ENCODE measurements at places on chromosomes 3 and 15.

DNA sequence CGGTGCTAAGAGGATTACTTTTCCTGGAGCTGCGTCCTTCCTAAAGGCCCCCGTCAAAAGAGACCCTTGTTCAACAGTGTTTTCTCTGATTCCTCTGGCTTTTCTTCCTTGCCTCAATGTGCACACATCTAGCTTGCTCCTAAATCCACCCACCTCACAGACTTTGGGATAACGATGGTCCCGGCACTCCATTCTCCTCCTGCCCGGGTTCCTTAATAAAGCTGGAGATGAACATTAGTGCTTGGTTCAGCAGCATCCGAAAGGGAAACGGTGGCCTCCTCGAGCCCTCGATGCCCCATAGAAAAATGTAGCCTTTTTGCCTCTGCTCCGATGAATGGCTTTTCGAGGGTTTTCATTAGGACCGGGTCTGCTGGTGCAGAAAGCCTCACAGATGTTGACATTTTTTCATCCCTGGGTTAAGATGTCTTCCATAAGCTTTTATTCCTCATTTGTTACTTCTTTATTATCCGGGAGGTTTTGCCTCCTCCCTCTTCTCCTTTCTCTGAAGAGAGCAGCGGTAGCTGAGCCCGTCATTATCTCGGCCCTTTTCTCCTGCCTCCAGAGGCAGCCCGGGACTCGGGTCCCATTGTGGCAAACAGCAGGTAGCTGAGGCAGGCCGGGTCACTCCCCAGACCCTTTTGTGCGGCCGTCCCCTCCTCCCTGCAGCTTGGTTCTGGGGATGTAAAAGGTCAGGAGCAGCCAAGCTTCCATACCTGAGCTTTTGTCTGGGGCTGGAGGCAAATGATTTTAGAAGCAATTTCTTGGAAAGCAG, 64.6 kb downstream of the CPN2 start:
- no peak for DNase-seq

DNA sequence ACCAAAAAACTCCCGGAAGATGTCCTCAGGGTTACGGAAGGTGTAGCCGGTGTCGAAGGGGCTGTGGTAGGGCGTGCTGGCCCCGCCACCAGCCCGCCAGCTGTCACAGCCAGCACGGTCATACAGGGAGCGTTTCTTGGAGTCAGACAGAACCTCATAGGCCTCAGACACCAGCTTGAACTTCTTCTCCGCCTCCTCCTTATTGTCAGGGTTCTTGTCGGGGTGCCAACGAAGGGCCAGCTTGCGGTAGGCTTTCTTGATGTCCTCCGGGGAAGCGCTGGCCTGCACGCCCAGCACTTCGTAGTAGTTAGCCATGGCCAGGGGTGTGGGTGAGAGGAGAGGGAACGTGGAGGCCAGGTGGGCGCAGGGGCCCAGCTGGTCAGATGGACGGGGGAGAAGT, 3.8 kb downstream of the DNAJB8 start:
- DNase-seq = no peak

DNA sequence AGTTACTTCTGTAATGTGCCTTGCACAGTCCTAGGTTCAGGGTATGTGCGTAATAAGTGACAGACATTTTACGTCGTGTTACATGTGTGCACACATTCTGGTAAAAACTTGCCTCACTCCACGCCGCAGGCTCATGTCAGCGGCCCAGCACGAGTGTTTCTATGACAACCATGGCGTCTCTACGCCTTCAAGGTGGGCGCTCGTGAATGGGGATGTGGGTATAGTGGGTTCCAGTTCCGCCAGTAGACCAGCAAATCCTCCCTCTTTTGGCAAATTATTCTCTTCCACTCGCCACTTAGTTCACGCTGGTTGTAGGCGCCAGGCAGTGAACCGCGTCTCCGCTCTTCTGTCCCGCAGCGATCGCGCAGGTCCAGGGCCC, 40.3 kb downstream of the CHST14 start:
- DNase-seq = no peak

DNA sequence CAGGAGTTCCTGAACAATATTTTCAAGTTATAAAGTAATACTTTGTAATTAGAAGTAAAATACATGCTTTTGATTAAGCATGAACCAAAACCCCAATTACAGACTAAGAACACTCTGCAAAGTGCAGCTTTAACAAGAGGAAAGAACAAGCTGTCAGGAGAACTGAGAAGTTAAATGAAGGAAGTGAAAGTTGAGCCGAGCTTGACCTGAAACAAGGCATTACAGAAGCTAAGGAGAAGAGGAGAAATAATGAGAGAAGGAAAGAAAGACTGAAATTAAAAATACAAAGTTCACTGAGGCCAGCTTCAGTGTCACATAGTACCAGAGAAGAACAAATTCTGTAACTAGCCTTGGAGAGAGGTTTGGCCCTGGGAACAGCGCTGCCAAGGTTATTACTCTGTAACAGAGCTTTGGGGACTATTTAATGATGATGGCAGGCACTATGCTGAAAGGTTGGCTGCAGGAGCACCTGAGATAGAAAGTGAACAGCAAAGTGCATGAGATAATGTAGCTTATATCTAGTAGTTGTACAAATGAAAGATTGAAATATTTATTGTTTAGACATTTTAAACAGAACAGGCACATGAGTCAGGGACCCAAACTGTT, 241.9 kb upstream of the PEX5L start:
- DNase-seq = no peak

DNA sequence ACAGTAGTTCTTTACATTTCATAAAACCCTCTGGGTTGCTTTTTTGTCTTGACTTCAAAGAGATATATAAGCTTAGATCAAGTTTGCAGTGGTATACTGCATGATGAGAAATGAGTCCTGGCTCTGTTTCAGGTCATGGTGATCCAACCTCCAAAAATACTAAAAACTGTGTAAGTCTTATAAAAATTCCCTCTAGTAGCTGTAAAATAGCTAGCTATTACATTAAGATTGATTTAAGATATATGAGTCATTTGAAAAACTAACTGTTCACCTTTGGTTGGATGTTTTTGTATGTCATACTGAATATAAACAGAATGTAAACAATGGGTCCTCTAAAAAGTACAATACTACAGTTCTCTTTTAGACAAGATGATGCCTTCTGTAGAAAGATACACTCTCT, 879.2 kb downstream of the ROBO1 start:
- DNase-seq = no peak

DNA sequence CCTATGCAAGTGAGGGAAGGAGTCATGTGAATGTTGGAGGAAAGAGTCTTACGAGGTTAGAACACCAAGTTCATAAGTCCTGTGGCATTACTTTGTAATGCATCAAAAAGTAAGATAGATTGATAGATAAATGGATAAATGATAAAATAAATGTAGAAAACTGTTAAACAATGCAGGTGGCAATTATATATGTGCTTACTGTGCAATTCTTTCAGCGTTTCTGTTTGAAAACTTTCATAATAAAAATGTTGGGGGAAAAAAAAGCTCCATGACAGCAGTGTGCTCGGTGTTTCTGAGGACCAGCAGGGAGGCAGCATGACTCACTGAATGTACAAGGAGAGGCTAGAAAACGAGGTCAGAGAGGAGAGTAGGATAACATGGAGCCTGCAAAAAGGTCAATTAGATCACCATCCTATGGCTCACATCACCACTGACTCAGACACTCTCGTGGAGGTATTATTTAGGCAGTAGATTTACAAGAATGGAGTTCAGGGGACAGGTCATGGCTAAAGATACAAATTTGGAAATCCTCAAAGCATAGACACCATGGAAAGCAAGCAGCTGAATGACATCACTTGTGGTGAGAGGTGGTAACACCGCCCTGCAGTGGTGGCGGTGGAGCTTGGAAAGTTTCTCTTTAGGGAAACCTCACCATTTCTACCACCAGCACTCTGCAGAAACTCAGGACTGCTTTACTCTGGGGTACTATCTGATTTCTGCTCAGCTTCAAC, 219.8 kb downstream of the CTNNB1 start:
- peak; percentile 57 for DNase-seq

DNA sequence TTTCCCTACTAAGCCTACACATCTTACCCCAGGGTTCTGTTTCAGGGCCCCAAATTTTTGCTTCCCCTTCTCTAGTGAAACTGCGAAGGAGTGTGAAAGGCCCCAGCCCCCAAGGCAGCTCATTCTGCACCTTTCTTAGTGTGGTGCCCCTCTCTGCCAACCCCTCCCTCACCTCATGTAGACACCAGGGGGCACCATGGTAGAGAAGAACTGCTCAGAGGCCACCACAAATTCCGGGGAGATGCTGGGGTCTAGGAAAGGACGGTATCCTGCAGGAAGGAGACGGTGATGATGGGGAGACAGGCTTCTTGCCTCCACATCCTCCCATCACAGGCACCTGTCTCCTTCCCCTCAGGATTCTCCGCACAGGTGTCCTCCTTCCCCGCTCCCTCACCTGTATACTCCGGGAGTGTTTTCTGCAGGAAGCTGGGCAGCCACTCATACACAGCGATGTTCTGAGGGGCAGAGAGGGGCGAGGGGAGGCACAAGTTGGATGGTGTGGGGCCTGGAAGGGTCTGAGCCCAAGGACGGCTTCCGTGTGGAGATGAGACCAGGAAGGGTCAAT, 3.6 kb downstream of the DUOX2 start:
- DNase-seq = no peak

DNA sequence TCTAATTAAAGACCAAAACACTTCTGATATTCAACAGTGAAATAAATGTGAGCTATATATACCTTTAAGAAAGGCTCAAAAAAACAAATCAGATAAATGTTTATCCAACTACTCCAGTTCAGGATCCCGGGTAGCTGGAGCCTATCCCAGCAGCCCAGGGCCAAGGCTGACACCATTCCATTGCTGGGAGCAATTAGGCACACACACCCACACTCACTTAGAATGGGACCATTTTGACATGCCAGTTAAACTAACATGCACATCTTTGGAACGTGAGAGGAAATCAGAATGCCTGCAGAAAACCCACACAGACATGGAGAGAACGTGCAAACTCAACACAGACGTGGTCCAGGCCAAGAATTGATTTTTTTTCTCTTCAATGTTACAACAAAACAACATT, 30.0 kb upstream of the PLSCR4 start:
- DNase-seq = peak; percentile 33

GRCh38 chr15:69666921-69667811, 214.5 kb downstream of the RPLP1 start:
- no peak for DNase-seq

DNA sequence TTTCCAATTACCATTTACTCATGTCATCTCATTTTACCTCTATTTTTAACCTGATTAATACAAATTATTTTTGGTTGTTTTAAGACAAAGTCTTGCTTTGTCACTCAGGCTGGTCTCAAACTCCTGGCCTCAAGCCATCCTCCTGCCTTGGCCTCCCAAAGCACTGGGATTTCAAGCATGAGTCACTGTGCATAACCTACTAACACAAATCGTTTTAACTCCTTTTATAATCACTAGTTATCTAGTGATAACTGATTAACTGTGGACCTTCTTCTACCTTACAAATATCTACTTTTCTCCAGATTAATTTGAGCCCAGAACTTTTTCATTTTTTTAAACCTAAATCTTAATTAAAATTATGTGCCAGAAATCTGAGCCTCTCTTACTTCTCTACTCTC, 4.6 kb downstream of the ATP13A3 start:
- DNase-seq = no peak

GRCh38 chr3:19427422-19428149, 279.3 kb downstream of the KCNH8 start:
- DNase-seq = no peak

DNA sequence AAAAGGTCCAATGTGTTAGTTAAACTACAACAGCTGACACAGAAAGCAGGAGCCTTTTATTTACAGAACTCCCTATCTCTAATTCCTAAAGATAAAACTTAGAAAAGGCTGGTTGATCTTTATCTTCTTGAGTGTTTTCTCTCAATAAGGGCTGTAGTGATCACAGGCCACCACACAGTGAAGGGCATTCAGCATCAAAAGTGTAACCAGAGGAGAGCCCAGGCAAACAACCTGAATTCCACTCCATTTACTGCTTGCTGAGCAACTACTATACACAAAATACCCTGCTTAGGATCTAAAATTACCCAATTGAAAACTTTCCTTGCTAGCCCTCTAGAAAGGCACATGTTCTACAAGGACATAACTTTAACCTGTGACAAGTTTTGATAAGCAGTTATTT, 122.7 kb downstream of the MEIS2 start:
- DNase-seq = no peak

DNA sequence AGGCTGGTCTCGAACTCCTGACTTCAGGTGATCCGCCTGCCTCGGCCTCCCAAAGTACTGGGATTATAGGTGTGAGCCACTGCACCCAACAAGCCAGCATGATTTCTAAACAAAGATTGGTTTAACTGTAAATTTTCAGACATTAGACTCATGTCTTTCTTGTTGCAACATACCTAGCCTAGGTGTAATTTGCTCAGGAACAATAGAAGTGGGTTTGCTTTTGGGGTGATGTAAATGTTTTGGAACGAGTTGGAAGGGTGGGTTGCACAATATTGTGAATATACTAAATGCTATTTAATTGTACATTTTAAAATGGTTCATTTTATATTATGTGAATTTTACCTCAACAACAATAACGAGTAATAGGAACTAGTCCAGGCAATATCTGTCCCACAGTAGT, 7.1 kb downstream of the CCR4 start:
- no peak for DNase-seq

DNA sequence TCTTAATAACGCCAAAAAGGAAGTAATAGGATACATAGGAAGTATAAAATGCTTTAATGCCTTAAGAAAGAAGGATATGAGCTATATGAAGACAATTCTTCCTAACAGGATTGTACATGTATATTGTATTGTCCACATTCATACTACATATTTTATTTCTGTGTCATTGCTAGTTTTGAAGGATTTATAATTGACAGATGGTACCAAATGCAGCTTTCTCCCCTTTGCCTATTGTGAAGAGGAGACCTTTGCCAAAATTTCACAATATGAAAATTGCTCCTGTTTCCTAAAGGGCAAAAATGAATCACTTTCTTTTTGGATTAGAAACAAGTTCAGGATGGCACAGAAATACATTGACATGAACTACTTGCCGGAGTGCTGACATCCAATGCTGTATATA, 34.8 kb upstream of the EOMES start:
- no peak for DNase-seq

DNA sequence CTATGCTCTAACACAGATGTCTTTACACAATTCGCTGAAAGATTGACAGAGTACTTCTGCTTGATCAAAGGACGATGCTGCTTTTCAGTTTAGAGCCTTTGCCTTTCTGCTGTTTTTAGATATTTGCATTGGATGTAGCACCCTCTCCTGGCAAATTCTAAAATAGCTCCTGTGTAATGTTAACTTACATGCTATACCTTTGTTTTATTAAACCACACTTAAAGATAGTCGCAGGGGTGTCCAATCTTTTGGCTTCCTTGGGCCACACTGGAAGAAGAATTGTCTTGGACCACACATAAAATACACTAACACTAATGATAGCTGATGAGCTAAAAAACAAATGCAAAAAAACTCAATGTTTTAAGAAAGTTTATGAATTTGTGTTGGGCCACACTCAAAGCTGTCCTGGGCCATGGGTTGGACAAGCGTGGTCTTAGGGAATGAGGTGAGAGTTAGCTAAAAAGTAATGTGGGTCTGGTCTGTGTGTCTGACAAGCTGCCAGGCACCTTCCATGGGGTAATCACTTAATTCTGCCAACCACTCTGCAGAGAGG, 62.9 kb downstream of the ATG7 start:
- DNase-seq = peak; percentile 63

GRCh38 chr3:78610462-78611125, 1157.2 kb downstream of the ROBO1 start:
- DNase-seq = no peak

GRCh38 chr3:53808496-53808895, 37.7 kb downstream of the CHDH start:
- DNase-seq = no peak
